ENCODE measurements at places on chromosomes 4 and X.

DNA sequence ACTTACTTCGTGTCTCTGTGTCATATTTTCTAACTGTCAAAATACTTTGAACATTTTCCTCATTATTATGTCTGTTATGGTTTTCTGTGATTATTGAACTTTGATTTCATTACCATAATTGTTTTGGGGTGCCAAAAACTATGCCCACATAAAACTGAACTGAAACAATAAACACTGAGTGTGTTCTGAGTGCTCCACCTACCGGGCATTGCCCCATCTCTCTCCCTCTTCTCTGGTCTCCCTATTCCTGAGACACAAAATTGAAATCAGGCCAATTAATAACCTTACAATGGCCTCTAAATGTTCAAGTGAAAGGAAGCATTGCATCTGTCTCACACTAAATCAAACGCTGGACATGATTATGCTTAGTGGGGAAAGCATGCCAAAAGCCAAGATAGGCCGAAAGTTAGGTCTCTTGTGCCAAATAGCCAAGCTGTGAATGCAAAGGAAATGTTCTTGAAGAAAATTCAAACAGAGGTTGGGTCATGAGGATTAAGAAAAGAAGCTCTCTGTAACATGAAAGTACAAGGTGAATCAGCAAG lies 972.3 kb downstream of the PCDH7 start:
- no peak for DNase-seq

DNA sequence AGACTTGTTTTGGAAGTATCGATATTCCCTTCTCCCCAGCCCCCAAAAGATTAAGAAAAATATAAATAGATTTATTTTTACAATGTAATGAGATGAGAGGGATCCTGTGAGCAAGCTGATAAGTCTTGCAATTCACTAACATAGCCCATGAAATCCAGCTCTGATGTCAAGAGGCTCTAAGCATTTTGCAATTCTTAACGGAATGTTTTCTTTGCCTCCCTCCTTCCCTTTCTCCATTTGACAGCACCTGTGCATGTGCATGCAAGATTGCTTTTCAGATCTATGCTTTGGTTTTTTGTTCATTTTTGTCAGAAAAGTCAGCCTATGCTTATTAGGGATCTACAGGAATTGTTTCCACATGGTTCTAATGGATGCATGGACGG lies 169.9 kb downstream of the SLIT2 start:
- DNase-seq, result no peak

GRCh38 chrX:78540171-78540570 lies 119.0 kb downstream of the RTL3 start:
- DNase-seq, result no peak

DNA sequence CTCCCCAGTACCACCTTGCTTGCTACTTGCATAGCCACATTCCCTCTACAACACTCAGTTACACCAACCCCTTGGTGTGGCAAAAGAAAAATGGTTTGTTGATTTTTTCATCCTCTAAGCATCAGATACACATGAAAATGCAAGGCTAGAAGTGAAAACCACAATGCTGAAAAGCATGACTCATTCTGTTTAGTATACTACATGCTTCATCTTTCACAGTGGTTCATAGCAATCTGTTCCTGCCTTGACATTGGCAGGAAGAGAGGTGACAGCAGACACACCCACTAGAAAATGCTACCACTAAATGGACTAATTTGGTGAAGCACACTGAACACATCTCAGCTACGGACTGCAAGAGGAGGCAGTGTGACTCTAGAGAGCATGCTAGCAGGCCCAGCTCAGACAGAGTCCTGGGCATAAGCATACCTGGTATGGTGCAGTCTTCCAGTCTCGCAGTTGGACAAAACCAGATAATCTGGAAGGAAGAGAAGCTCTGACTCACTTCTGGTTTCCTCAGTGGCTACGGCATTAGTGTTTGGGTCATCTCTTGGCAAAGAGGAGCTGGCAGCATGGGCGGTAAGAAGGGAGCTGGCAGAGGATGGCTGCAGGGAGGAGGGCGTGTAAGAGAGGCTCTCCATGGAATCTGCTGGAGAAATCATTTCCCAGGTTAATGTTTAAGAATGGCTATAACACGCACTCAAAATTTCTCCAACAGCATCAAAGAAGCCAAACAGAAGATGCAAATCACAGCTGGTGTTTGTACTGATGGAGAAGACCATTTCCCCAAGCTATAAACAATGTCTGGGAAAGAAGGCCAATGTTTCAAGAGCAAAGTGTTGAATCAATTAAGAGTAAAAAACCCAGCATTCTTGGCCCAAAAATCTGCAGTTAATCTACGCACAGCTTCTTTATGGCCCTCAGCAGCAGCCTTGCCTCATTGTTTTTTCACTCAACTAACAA lies 37.8 kb downstream of the GAB3 start:
- no peak for DNase-seq

GRCh38 chrX:119374736-119375135 lies 24.4 kb upstream of the SLC25A43 start:
- no peak for DNase-seq
